ENCODE measurements at places on chromosomes 16 and 17.
A peak's percentile ranks its signal among the peaks of the same experiment; 100 is the strongest.

DNA sequence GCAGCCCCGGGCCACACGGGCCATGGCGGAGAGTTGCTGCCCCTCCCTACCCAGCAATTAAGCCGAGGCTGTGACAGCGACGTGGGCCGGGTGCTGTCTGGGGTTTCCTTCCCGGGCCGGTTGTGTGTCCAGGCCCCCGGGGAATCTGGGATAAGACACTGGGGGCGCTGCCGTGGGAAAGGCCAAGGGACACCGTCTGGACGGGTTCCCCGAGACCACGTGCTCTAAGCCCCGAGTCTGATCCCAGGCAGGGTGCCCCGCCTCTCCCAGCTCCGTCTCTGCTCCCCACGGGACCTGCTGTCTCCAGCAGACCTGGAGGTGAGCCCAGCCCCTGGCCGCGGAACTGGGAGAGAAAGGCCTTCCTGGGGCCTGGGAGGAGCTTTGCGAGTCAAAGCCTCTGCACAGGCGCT, 92.2 kb downstream of the IRX3 start:
- peak; percentile 88 for DNase-seq

DNA sequence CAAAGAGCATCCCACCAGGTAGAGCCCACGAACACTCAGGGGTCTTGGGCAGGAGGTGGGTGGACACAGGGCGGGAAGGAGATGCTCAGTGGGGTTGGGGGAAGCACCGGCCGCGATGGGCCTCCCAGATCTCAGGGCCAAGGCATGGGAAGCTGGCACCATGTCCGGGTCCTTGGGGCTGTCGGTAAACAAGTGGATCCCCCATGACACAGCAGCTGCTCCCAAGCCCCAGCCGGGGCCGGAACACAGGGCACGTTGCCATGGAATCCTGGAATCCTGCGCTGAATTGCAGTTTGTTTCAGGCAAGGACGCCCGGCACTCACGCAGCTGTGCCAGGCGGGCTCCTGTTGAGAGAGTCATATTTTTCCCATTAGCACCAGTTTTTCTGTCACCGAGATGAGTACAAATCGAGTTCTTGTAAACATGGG, 23.0 kb upstream of the CHMP6 start:
- no peak for DNase-seq

DNA sequence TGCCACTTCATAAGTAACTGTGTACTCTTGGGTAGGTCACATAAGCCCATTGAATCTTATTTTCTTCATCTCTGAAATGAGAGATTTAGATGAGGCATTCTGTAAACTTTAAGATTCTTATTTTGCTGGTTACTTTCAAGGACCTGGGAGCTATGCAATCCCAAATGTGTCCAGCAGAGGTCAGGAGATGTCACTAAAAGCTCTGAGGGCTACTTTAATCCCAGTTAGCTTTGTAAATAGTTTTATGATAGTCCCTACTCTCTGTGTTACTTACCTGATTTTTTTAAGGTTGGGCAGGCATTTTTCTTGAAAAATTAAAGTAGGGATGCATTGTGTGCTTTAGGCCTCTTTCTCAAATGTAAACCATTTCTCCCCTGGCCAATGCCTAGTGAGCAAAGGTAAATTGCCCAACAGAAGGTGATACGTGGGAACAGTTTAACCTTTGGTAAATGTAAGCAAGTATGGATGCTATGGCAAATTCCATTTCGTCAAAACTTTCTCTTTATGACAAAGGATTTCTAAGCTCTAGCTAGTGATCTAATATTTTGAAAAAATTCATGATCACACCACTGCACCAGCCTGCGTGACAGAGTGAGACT, 57.1 kb upstream of the WSB1 start:
- DNase-seq, result peak; percentile 83

DNA sequence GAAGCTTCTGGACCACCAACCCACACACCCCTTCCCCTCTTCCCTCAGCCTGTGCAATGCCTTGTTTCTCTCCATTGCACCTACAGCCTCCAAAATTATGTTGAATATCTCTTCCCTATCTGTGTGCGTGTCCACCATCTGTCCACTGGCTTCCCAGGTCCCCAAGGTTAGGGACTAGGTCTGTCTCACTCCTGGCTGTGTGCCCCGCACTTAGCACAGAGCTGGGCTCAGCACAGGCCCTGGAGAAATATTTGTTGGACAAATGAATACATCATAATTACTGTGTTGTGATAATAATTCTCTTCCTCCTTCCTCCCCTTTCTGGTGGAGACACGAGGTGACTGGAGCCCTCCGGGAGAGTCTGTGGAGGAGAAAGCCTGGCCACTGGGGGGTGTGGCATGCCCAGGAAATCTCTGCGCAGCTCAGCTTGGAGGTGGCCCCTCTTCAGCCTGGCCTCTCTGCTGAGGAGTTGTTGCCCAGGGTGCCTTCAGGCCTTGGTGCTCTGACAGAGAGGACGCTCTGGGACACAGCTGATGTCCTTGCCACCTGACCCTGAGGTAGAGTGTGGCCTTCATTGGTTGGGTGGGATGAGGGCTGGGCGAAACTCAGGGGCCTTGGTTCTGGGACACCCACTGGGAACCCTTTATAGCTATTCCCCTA, 3.3 kb upstream of the BRD7 start:
- no peak for DNase-seq

- no peak for DNase-seq
Observed at GRCh38 chr17:29032013-29032856, 10.7 kb upstream of the PIPOX start.

GRCh38 chr16:3045758-3046640, at the start of gene MMP25:
Gene MMP25 (plus strand): TSS chr16:3046561. CDS start chr16:3046918, 357 bp downstream.
- DNase-seq, result no peak

DNA sequence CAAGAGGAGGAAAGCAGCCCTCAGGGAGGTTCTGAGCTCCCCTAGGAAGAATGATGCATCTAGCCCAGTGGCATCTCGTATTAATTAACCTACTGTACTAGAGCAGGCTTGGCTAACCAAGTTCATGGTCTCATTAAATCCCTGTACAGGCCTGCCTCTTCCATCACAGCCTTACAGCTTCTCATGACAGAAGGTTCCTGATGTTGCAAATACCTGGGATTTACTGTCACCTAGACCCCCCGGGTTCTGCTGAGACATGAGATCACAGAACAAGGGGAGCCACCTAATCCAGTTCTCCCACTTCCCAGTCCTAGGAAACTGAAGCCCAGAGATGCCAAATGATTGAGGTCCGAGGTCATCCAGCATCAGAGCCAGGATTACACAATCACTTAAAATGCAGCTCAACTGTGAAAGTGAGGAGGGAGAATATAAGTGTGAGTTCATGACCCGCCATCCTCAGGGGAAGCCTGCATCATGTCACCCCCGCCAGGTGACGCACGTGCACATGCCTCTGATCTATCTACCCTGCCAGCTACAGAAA, 23.9 kb downstream of the ACLY start:
- DNase-seq, result no peak

DNA sequence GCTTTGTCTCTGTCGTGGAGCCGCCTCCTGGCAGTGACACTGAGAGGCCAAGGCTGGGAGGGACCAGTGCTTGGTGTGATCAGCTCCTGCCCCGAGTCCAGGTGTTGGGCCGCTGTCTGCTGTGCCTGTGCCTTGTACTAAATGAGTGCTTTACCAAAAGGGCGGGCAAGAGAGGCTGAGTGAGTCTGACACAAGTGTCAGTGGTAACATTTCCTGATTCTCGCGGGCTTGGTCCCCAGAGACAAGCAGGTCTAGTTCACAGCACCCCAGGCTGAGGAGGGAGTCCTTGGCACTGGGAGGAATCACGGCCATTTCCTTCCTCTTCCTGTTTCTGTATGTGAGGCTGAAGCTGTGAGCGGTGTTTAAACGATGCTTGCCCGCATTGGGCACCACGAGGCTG, 30.2 kb downstream of the PLD6 start:
- no peak for DNase-seq

DNA sequence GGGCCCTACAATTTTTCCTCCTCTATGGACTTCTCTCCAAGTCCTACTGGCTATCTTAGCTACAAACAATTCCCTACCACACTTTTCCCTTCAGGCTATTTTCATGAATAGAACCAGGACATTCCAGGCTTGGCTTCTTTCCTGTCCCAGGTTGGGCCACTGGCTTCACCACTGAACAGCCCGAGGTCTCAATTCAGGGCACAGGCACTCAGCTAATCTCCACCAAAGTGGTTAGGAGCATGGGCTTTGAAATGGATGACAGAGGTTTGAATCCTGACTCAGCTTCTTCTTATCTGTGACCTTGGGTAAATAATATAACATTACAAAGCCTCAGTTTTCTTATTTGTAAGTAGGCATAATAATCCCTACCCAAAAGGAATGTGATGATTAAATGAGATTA, 50.9 kb upstream of the ZNF629 start:
- DNase-seq, result no peak

Measured in suprapubic skin (tissue), 4 donors.